ENCODE measurements at places on chromosomes 5 and 9.

DNA sequence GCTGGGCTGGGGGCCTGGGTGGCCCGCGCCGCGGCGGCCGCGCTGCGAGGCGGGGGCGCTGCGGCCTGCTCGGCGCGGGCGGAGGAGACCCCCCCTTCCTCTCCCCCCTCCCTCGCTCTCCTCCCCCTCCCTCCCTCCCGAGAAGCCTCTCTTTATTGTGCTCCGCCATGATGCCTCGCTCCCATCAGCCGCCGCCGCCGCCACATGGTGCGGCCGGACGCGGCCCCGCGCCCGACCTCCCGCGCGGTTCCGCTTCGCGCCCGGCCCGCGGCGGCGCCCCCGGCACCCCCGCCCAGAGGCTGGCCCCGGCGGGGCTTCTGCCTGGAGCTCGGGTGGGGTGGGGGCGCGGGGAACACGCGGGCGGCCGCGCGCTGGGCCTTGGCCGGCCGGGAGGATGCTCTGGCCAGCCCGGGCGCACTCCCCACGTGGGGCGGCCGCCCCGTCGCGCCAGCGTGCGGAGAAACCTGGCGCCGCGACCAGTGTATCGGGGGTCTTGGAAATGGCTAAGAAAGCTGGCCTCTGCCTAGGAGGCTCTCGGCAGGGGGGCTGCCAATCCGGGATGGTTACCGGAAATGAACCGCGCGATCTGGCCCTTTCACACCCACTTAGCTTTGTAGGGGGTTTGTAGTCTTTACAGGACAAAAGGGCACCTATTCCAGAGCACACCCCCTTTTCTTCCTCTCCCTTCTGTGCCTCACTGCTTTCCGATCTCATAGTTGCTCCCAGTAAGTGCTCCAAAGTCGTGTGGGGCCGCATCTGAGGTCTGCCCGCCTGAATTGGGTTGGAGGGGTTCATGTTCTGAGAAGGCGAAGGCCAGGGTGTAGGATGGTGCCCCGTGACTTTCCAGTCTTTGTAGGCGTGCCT is 1.0 kb downstream of the SET start:
- DNase-seq: no peak

- no peak for DNase-seq
Observed at GRCh38 chr5:19266791-19267190, 721.2 kb downstream of the CDH18 start.

DNA sequence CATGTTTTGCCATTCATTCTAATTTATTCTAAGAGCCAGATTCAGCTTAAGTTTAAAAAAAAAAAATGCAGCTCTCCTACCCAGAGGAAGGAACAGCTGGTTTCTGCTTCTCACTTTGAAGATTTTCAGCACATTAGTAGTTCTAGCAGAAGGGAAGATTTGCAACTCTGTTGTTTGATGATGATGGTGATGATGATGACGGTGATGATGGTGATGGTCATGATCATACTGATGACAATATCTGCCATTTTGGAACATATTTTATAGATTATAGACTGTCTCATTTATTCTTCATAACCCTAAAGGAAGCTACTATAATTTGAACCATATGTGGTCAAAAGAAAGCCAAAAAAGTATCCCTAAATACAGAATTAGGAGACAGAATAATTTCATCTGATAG is 7.9 kb upstream of the MED10 start:
- no peak for DNase-seq

DNA sequence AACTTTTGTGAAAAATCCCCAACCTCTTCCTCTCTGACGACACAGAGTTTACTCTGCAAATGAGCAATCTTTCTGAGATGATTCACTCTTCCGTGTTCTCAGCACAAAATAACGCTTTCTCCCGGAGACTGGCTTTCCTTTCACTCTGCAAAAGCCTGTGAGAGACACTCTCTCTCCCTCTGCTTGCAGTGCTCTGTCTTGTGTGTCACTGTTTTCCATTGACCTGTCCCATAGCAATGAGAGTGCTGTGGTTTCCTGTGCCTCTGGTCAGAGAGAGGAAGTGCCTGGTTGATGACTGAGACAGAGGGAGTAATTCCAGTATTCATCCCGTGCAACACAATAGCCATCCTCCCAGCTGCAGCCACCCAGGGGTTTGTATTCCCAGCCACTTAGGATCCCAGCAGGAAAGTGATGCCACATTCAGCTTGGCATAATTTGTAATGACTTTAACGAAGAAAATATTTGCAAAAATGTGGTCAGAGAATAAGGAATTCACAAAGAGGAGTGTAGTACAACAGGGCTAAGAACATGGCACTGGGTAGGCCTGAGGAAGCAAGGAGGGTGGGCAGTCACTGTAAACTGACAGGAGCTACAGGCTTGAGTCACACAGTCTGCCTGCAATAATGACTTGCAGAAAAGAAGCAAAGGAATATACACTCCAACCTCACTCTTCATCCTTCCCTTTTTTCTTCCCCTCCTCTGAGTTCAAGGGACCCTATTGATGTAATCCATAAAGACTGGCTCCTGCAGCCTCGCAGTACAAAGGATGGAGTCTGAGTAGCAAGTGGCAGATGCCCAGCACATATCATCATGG is 463.5 kb upstream of the RGMB start:
- DNase-seq: peak; percentile 91

GRCh38 chr5:76402886-76403765 is at the start of gene IQGAP2:
Gene IQGAP2, plus strand, starts transcription at chr5:76403285. Its CDS starts 261 bp downstream, at chr5:76403546.
- DNase-seq: no peak

GRCh38 chr9:89756891-89757537 is 152.2 kb downstream of the GADD45G start:
- no peak for DNase-seq

- no peak for DNase-seq
Observed at GRCh38 chr5:9245071-9245470, 300.8 kb downstream of the SEMA5A start.

GRCh38 chr9:130266236-130267098 is 907 bp downstream of the HMCN2 start:
- DNase-seq: no peak

DNA sequence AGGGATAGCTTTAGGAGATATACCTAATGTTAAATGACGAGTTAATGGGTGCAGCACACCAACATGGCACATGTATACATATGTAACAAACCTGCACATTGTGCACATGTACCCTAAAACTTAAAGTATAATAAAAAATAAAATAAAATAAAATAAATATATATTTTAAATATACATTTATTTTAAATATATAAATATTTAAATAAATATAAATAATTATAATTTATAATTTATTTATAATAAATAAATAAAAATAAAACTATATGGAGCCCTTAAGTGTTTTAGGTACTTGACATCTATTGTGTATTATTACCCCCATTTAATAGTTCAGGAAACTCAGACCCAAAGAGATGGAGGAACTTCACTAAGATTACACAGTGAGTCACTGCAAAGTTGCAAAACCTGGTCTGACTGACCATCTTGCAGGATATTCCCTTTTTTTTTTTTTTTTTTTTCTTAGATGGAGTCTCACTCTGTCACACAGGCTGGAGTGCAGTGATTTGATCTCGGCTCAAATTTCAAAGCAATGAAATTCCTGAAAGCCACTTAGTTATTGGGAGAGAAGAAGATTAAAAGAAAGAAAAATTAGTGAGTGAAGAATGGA is 5.8 kb upstream of the C5orf52 start:
- peak; percentile 40 for DNase-seq

- DNase-seq: no peak
Observed at GRCh38 chr5:6274846-6275543, 103.4 kb downstream of the MED10 start.

DNA sequence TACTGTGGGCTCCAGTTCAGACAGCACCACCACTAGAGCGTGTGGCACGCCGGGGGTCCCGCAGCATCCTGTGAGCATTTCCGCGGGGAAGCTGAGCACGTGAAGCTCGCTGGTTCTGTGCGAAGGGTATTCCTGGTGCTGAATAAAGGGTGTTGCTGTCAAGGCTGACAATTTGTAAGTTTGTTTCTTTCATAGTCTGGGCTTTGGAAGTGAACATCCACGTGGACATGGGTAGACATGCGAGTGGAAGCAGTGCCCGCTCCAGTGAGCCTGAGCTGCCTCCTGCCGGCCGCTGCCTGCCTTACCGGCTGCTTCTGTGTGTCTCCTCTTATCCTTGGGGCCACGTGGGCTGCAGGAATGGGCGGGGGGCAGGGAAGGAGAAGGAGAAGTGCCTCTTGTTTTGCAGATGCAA is 14.7 kb downstream of the NDUFS6 start:
- no peak for DNase-seq

DNA sequence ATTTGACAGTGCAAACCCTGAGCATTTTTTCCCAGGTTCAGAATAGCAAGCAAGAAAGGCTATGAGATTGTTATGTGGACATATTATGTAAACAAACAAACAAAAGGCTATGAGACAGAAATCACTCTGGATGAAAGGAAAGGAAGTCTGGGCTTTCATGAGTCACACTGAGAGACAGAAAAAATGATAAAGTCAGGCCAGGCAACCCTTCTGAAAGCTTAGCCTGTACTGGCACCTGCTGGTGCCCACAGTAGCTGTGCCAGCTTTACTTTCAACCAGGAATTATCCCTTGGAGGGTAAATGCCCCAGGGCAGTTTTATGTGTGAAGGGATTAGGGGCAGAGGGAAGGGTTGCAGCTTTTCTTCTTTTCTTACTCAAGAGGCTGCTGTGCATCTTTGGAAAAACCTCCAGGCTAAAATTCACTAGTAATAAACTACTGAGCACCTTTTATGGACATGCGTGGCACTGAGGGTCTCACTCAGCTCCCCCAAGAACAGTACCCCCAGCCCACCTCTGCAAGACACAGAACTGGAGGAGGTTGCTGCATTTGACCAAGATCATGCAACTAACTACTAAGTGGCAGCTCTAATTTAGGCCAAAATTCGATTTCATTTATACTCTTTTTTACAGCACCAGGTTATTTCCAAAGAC is 41.7 kb downstream of the ACTL7B start:
- peak; percentile 48 for DNase-seq

GRCh38 chr9:18296702-18297055 is 177.3 kb upstream of the ADAMTSL1 start:
- no peak for DNase-seq

DNA sequence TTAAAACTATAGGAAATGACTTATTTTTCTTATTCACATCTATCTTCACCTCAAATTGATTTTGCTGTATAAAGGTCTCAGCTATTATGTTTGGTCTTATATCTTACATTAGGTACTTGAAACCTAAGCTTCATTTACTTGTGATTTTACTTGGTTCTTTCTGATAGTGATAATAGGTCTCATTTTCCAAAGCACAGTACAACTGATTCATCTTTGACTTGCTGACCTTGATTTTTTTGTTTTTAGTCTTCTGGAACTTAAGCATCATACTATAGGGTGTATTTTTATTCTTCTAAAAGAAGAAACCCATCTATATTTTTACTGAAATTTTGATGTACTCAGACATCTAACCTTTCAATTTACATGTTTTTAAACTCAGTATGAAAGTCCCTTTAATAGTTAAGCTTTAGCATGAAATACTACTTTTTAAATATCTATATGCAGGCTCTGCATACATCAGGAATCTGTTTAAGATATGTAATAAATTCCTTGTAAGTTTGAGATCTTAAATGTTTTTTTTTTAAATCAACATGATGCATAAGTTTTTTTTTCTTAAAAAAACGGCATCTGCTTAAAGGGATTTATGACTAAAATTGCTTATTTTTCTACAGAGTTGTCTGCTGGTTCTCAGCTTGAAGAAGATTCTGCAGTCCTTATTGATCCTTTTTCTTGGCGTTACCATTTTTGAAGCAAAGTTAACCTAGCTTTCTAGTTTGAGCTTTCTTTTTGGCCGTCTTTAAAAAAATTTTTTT is 13.3 kb downstream of the MATR3 start:
- DNase-seq: no peak

DNA sequence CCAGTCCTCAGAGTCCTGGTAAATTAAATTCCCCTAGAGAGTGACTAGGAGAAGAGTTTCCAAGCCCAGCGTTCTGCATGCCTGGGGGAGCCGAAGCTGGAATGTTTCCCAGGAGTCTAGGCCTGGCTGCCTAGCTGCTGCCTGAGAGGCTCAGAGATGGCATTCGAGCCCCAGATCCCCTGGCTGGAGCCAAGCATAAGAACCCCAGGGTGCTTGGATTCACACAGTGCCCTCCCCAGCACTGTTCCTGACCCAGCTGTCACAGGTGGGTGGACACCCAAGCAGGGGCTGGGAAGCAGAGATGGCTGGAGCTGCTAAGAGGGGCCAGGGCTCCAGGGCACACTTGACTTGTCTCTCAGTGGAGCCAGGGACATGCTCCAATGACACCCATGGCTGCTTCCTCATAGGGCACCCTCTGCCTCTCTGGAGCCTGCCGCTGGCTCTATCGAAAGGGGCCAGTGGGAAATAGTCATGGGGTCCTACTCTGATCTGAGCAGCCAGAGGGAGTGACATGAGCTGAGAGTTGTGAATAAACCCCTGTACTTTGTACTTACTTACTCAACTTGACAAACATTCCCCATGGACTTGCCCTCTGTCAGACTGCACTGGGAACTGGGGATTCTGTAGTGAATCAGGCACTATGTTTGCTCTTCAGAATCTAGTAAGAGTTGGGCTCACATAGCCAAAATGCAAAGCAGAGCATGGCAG is 62.6 kb upstream of the XPA start:
- no peak for DNase-seq

- DNase-seq: no peak
Observed at GRCh38 chr5:131260895-131261294, 3.0 kb upstream of the CDC42SE2 start.

- DNase-seq: no peak
Observed at GRCh38 chr5:59326596-59326995, 566.9 kb downstream of the PDE4D start.

- no peak for DNase-seq
Observed at GRCh38 chr5:87268970-87269377, 1.3 kb downstream of the RASA1 start.

- DNase-seq: no peak
Observed at GRCh38 chr5:56831773-56832172, 16.4 kb downstream of the MAP3K1 start.

- DNase-seq: no peak
Observed at GRCh38 chr9:110258690-110259091, 2.4 kb upstream of the TXN start.

- no peak for DNase-seq
Observed at GRCh38 chr9:133118179-133118520, 2.9 kb downstream of the RALGDS start.

DNA sequence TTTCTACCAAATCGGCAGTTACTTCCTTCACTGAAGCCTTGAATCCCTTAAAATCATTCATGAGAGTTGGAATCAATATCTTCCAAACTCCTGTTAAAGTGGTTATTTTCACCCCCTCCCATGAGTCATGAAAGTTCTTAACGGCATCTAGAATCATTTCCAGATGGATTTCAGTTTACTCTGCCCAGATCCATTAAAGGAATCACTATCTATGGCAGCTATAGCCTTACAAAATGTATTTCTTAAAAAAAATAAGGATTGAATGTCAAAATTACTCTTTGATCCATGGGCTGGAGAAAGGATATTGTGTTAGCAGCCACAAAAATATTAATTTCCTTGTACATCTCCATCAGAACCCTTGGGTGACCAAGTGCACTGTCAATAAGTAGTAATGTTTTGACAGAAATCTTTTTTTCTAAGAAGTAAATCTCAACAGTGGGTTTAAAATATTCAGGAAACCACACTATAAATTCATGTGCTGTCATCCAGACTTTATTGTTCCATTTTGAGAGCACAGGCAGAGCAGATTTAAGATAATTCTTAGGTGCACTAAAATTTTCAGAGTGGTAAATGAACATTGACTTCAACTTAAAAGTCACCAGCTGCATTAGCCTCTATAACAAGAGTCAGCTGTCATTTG is 767.7 kb downstream of the DTWD2 start:
- peak; percentile 3 for DNase-seq

- no peak for DNase-seq
Observed at GRCh38 chr5:87770601-87771121, 357.9 kb upstream of the CCNH start.

All from amniotic stem cell (primary cell).